Germinal center (tissue), 1 donor: ENCODE measurements at places on chromosomes 3 and 15.

- no peak for DNase-seq
Measured at GRCh38 chr3:195246581-195246995, 24.4 kb downstream of the XXYLT1 start.

GRCh38 chr3:123620343-123620742, 35.5 kb upstream of the HACD2 start:
- DNase-seq, result no peak

DNA sequence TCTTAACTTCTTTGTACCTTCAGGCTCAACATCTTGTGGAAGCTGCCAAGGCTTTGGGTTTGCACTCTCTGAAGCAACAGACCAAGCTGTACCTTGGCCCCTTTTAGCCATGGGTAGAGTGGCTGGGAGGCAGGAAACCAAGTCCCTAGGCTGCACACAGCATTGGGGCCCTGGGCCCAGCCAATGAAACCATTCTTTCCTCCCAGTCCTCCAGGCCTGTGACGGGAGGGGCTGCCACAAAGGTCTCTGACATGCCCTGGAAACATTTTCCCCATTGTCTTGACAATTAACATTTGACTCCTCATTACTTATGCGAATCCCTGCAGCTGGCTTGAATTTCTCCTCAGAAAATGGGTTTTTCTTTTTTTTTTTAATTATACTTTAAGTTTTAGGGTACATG, 253.1 kb upstream of the GADL1 start:
- DNase-seq, result no peak

- no peak for DNase-seq
Measured at GRCh38 chr15:98324341-98324970, 323.9 kb upstream of the IGF1R start.

GRCh38 chr3:134353831-134354611, 20.2 kb downstream of the AMOTL2 start:
- DNase-seq, result no peak

- DNase-seq, result no peak
Measured at GRCh38 chr15:31235311-31236183, 91.1 kb upstream of the KLF13 start.

- no peak for DNase-seq
Measured at GRCh38 chr3:190249414-190249813, 72.8 kb downstream of the CLDN1 start.

DNA sequence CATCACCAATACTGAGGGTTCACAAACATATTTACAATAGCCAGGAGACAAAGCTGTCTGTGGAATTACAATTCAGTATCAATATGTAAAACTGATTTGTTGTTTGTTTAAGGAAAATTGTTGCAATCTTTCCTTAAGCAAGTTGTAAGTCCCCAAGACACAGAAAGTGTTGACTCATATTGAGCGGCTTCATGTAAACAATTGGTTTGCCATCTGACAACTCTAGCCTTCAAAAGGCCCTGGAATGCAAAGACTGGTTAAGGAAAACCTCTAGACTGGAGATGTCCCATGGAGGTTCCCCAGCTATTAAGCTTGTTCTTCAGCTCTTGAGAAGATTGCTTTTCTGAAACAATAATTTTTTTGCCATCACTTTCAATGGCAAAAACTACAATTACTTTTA, 283.7 kb upstream of the PROK2 start:
- no peak for DNase-seq

GRCh38 chr3:142849148-142849547, 39.7 kb downstream of the PCOLCE2 start:
- no peak for DNase-seq

GRCh38 chr15:78909791-78910228, 35.0 kb downstream of the CTSH start:
- peak; percentile 57 for DNase-seq

DNA sequence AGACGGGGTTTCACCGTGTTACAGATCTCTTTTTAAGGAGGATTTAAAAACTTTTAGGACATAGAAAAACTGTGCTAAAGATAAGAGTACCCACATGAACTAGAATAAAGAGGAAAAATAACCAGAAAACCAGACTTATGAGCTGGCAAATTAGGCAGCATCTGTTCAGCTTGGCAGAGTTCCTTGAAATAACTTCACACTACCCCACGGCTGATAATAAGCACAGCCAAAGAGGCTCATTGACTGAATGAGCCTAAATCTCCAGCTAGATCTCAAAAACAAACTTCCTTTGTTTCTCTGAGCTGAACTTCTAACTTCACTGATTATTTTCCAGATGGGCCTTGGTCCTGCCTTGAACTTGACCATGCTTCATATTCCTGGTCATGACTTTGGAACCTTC, 26.7 kb upstream of the PIK3R4 start:
- DNase-seq, result no peak

GRCh38 chr3:148992635-148993255, 1.4 kb downstream of the GYG1 start:
- no peak for DNase-seq

DNA sequence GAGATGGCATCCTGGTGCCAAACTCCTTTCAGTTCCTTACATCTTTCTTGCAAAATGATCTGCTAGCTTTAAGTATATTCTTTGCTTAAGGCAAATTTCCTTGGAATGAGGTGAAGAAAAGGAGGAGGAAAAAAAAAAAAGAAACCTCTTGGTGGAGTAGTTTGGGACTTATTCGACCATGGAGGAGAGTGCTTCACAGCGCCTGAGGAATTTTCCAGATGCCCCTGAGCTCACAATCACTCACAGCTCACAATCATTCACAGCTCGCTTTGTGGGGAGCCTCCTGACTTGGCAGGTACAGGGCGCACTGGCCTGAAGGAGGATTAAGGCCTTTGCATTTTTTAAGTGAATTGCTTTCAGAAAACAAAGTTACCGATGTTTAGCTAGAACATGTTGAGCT, 53.9 kb downstream of the BOC start:
- no peak for DNase-seq

DNA sequence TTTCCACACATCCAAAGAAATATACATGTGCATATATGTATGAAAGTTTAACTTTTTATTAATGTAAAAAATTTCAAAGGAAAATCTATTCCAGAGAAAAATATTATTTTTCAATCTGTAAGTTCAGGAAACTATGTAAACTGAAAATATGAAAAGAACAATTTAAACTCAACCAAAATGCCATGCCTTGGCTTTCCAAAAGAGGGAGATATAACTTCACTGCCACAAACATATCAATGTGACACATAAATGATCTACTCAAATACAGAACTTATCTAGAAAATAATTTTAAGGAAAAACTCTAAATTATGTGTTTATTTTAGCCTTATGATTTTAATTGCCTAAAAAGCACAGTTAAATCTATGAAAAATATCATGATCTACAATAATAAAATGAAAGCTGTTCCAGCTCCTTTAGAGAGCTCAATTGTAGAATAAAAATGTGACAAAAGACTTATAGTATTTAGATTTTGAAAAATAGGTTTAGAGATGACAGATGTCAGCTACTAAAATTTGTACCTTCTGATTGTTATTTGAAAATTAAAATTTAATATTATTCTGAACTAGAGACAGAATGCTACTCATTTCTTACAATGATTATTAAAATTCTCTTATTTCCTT, 94.8 kb downstream of the GBE1 start:
- no peak for DNase-seq

GRCh38 chr3:66494959-66495667, 5.7 kb downstream of the LRIG1 start:
- DNase-seq, result no peak

GRCh38 chr3:8503871-8504610, 2.4 kb downstream of the LMCD1 start:
- DNase-seq, result no peak

GRCh38 chr15:63250312-63250965, 27.0 kb upstream of the APH1B start:
- DNase-seq, result no peak

DNA sequence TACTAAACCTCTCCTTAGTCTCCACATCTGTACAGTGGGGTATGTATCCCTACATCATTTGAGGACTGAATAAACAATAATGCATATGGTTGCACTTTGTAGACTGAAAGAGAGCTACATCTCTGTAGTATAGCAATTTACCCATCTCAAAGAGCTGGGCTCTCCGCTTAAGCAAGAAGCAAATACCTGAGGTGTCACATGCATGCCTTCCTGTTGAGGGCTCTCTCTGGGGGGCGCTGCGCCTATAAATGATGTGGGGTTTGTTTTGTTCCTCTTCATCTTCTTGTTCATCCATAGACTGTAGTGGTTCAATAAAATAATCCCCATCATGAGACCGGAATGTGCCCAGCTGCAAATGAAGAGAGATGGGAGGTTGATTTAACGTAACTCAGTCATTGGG, 6.8 kb downstream of the ADAMTS9 start:
- no peak for DNase-seq

- no peak for DNase-seq
Measured at GRCh38 chr3:37709946-37710640, 151.6 kb upstream of the CTDSPL start.

DNA sequence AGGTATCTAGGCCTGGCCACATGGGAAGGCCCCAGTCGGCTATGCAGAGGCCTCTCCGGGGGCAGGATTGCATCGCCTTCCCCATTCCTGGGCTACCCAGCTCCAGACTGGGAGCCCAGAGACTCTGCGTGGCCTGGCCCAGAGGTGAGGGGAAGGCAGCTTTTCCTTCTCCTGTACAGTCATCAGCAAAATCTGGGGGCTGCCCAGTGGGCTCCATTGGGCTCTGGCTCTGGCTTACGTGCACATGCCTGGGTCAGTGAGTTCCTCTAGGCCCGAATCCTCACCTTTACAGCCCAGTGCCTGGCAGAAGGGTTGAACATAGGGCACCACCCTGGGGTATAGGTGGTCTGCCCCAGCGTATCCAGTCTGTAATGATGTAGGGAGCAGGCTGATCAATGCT, 3.9 kb upstream of the ANKRD63 start:
- DNase-seq, result no peak

- no peak for DNase-seq
Measured at GRCh38 chr3:171841620-171842000, 1.5 kb upstream of the TMEM212 start.

DNA sequence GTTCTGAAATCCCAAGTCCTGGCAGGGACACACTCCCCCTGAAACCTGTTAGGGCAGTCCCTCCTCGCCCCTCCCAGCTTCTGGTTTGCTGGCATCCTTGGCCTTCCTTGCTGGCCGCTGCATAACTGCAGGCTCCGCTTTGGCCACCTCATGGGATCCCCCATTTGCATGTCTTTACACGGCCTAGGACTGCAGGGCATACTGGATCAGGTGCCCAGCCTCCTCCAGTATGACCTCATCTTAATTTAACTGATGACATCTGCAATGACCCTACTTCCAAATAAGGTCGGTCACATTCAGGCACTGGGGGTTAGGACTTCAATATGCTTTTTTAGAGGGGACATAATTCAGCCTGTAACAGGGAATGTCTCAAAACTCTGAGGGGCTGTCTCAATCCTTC, 173.3 kb downstream of the RAB11A start:
- no peak for DNase-seq

DNA sequence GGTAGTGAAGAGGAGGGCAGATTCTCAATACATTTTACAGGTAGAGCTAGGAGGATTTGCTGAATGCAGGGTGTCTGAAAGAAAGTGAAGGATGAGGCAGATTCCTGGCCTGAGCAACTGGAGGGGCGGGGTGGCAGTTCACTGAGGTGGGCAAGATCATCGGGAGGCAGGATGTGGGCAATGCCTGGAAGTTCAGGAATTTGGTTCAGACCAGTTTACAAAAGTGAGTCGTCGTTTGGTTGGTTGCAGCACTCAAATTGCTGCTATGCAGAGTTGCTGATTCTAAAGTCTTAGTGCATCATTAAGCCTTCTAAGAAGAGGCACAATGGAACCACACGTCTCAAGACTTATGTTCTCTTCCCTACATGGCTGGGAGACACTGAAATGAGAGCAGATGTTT, 134.0 kb downstream of the MFSD1 start:
- DNase-seq, result no peak

GRCh38 chr3:10983219-10983916, 9.2 kb upstream of the SLC6A1 start:
- peak; percentile 53 for DNase-seq

GRCh38 chr3:176032043-176032442, 1165.2 kb downstream of the TBL1XR1 start:
- no peak for DNase-seq

- DNase-seq, result no peak
Measured at GRCh38 chr3:70225146-70225545, 87.3 kb downstream of the MDFIC2 start.

DNA sequence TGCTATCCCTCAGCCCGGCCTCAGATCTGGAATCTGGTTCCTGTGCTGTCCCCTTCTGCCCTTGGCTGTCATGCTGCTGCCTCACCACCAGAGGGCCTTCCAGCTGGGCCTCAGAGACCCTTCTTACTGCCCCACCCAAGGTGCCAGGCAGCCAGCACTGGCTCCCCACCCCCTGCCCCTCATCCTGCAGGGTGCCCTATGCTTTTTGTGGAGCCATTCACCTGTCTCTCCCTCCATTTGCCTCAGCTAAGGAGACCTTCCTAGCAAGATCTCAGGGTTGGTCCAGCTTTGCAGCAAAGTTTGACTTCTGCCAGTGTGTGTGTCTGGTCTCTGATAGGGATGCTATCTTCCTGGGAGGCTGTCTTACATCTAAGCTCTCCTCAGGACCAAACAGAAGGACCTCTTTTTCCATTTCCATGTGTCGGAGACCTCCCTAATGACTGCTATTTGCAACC, 1.9 kb upstream of the VWA5B2 start:
- DNase-seq, result peak; percentile 76

DNA sequence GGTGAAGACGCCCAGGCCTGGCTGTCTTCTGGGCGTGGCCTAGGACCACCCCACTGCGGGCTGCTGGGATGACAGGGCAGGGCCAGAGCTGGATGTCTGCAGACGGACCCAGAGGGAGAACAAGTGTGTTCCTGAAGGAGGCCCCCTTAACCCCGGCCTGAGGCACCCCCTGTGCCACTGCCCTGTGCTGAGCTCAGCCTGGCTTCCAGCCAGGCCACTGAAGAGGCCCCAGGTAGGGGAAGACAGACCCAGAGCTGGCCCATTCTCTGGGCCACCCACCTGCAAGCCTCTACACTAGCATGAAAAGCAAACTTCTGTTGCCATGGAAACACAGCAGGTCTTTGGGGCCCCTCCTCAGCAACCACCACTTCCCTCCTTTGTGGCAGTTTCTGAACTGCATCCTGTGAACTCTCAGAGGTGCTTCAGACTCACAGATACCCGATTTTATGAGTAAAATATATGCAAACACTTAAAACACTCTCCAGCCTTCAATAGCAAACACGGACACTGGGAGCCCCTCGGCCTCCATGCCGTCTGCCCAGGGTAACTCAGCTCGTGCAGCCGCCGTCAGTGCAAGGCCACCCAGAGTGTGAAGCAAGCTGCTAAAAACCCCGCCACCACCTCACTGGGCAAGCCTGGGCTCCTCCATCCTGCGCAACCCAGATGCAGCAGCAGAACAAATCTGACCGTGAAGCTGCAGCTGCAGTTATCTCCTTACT, 42.5 kb downstream of the CMTM6 start:
- peak; percentile 75 for DNase-seq

GRCh38 chr3:129310111-129311011, 31.7 kb downstream of the HMCES start:
- no peak for DNase-seq

GRCh38 chr3:88758676-88759075, 348.7 kb upstream of the EPHA3 start:
- DNase-seq, result no peak
